H7 (cell line): ENCODE measurements at places on chromosomes 12 and 14. TPM values are rescaled to one million over a fixed set of nuclear protein-coding genes. Genes with fewer than 3 reads are reported as not detected.

- DNase-seq: no peak
These were observed 10.0 kb upstream of the KLC1 start for GRCh38 chr14:103619057-103619456.

GRCh38 chr14:87043667-87044200 is 949.2 kb downstream of the GALC start:
- no peak for DNase-seq

DNA sequence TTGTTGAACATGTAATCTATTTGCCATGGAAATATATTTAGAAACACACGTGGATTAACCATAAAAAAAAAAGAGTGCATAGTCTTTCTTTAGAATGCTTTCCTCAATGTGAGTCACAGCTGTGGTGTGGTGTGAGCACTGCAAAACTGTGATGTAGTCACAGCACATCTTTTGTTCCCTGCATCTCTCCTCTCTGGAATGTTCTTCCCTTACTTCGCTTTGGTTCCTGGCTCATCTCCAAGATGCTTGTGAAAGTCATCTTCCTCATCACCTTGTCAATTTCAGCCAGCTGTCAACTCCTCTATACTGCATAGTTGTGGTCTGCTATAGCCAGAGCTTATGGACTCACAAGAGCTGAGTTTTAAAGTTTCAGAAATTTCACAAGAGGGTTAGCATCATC is 60.2 kb downstream of the STAB2 start:
- no peak for DNase-seq

DNA sequence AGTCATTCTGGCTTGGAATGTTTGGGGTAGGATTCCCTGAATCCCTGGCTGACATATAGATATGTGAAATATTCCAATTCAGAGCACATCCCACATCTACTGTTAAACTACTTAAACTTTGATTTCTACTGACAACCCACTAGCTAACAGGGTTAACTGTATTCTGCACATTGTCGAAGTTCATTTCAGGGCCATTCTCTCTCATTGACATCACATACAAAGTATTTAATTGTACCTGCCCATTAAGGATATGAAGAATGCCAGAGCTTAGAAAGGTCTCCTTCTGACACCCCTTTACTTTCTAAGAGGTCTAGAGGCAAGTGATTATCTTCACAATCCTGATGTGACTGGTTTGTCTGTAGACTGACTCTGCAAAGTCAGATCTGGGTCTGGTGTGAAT is 2.8 kb upstream of the DCN start:
- DNase-seq: no peak

- no peak for DNase-seq
These were observed 174.8 kb downstream of the ADGRD1 start for GRCh38 chr12:131128556-131128955.

- DNase-seq: no peak
These were observed 18.1 kb downstream of the MLXIP start for GRCh38 chr12:122096591-122097149.

DNA sequence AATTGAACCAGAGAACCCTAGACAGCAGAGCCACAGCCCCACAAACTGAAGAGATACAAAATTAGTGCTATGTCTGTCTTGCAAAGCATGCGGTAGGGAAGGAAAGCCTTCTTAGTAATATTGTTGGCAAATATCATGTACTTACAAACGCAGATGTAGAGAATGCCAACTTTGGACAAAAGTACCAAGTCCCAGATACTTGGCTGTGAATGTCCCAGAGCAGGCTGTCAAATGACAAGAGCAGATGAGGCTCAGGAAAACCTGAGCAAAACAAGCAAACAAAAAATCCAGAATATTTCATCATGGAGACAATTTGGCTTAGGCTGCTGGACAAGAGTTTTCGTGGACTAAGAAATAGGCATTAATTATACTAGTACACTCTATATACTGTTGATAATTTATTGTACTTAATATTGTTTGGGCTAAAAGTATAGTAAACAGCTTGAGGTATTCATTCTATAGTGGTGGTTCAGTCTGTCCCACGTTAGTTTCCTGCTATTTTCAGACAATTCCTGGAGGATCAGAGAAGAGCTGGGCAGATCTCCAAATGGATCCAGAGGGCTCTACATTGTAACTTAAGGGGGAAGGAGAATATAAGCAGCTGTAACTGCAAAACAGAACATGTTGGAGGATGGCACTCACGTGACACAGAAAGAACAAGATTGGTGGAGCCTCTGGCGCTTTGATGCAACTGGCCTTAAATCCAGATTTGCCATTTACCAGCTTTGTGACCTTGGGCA is 329.8 kb downstream of the ATP23 start:
- DNase-seq: no peak

DNA sequence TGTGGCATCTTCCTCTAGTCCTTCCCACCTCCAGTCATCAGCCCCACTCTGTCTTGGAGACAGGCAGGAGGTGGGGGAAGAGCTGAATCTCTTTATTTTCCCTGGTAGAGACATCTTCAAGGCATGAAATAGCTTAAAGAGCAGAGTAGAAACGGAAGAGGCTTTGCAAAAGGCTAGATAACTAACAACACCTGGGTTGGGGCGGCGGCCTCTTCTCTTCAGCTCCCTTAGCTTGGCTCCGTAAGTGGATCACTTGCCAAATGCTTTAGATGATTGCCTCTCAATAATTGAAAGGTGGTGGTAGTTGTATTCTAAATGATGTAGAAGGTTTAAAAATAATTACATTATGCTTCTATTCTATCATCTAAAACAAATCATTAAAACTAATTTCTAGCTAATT is 36.1 kb downstream of the SSPN start:
- DNase-seq: no peak

- no peak for DNase-seq
These were observed 124.4 kb downstream of the MED13L start for GRCh38 chr12:116153113-116153512.

- DNase-seq: peak; percentile 61
These were observed 95.9 kb downstream of the SETD3 start for GRCh38 chr14:99384450-99385417.

DNA sequence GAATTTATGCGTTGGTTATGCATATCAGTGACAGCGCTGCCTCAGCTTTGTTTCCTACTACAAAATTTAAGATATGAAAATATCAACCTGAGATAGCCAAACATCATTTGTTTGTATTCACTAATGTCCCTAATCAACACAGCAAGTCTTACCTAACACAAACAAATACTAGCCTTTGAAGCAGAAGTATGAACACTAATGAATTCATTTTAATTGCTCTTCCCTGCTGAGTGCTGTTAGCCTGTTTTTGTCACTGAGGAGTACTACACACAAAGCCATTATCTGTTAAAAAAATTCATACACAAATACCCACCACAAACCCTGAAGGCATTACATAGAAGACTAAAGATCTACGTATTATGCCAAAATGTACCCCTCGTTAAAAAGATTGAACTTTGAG is 150.8 kb downstream of the HELB start:
- no peak for DNase-seq

DNA sequence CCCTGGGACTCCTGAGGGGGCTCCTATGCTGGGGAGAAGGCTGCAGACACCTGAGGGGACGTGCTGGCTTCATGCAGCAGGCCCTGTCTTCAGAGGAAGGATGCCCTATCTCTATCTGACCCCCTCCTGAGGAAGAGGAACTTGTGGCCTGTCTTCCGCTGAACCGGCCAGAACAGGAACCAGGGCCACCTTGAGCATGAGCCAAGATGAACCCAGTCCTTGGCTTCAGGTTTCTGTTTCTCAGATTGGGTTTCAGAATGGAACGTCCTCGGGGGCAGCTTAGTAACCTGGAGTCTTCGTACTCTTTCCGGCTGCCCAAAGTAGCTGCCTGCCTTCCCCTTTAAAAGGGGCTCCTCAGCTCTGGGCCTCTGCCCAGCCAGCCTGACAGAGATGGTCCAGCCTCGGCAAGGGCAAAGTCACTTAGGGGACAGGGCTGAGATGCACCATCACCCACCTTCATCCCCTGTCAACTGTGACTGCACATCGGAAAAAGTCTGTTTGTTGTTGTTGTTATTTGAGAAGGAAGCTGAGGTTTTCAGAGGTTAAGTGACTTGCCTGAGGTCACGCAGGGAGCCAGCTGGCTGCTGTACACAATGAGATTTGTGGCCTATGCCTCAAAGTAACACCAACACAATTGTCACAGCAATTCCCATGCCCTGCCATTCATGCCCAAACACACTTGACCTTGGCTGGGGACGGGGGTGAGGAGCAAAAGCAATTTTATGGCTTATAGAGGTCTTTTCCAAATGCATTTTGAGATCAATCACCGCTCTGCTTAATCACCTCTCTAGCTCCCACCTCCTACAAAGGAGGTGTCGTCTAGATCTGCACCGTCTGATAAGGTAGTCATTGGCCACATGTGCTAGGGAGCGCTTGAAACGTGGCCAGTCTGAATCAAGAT is 13.4 kb downstream of the ASB2 start:
- DNase-seq: no peak

- no peak for DNase-seq
These were observed 2.0 kb upstream of the PCED1B start for GRCh38 chr12:47077206-47078085.

GRCh38 chr14:33404054-33404453 is 465.4 kb downstream of the NPAS3 start:
- no peak for DNase-seq

GRCh38 chr14:81268016-81268416 is 47.3 kb upstream of the GTF2A1 start:
- DNase-seq: no peak

DNA sequence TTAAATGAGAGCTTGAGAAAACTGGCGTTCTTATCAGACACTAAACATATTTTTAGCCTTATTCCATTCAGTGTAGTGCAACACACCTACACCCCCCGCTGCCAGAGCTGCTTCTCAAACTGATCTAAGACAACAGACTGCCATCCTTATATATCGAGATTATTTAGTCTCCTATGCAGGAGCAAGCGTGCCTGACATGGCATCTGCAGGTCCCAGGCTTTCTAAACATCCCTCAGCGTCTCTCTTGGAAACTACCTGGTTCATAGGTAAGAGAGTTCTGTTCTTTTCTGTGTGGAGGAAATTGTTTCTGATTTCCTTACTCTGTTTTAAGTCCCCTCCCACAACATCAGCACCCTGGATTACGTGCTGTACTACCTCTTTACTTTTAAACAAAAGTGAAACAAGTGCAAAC is 117.1 kb upstream of the PTPRB start:
- no peak for DNase-seq

DNA sequence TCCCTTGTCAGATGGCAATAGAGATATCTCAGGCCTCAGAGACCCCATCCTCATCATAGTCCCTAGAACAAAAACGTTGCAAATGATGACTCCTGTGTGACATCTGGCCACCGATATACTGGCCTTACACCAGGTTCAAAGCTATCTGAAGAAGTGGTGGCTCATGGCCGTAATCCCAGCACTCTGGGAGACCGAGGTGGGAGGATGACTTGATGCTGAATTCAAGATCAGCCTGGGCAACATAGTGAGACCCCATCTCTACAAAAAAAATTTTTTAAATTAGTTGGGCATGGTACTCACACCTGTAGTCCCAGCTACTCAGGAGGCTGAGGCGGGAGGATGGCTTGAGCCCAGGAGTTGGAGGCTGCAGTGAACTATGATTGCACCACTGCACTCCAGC is 13.1 kb downstream of the CAMKK2 start:
- no peak for DNase-seq

GRCh38 chr14:63443361-63443760 is 99.8 kb downstream of the PPP2R5E start:
- no peak for DNase-seq

GRCh38 chr12:102167821-102168604 is 29.6 kb downstream of the PMCH start:
- DNase-seq: no peak

- DNase-seq: no peak
These were observed 211.8 kb upstream of the AVPR1A start for GRCh38 chr12:63362791-63363190.

GRCh38 chr12:124613151-124613585 is 45.8 kb upstream of the NCOR2 start:
- no peak for DNase-seq

DNA sequence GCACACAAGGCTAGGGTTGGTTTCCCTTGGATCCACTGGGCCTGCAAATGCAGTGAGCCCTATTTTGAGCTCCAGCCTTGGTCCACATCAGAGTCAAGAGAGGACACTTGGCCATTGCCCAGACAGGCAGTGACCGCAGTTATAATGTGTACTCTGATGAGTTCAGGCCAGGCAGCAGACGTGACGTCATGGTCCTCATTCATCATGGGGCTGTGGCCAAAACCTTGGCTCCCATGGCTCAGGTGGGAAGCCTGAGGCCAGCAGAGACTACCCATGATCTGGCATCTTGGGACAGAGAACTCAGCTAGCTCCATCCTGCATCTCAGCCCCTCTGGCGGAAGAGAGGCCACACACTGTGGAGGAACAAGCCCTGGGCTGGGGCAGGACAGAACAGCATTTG is 16.4 kb downstream of the TMEM63C start:
- no peak for DNase-seq

DNA sequence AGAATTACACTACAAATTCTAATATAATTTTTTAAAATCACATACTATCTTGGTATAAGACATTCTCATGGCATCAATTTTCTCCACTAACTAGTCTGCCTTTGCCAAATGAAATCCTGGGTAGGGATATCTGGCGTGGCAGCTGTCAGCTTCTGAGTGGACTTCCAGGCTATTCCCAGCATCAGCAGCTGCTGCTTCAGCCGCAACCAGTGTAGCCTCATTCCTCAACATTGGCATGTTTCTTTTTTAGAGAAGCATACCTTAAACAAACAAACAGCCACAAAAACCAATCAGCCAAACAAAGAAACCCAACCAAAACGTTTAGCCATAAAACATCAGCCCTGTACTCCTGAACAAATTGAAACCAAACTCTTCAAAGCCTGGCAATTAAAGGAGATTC is 235.8 kb downstream of the SSPN start:
- DNase-seq: no peak

- DNase-seq: no peak
These were observed 39.4 kb downstream of the RPS29 start for GRCh38 chr14:49546766-49547165.

DNA sequence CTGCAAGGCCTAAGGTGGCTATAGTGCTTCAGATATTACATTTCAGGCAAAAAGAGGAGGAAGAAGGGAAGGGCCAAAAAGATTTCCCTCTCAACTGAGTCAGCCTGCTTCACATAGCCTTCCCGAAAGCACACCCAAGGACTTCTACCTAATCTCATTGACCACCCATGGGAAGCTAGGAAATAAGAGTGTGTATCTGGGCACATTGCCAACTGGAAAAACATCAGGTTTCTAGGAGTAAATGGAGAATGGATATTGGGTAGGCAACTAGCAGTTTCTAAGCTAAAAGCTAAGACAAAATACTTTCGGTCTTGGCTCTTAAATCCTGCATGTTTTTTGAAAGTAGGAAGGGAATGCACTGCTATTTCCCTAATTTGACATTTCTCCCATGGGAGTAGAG is 221.7 kb upstream of the GRIP1 start:
- DNase-seq: no peak

- peak; percentile 39 for DNase-seq
These were observed 24.7 kb downstream of the INSM2 start for GRCh38 chr14:35558680-35559079.

Gene MYL6
- 941 and 1,248 TPM in 2 replicates for total RNA-seq

Gene SYT1
- total RNA-seq: 11.7 and 16.9 TPM in 2 replicates

Gene SERPINA3
- not detected in 2 replicates for total RNA-seq

Gene TMCC3
- total RNA-seq: 0.62 and 1.3 TPM in 2 replicates

Gene C12orf54
- not detected in 2 replicates for total RNA-seq

Gene ATN1
- total RNA-seq: 11.4 and 13.4 TPM in 2 replicates

Gene PRPF40B
- total RNA-seq: 22.9 and 28.9 TPM in 2 replicates

Gene OR4Q2
- total RNA-seq: not detected in 2 replicates

Gene RNASE1
- 72.7 and 124 TPM in 2 replicates for total RNA-seq

Gene CMAS
- total RNA-seq: 62.4 and 71.7 TPM in 2 replicates

Gene DAO
- total RNA-seq: not detected in 2 replicates

Gene ALDH2
- total RNA-seq: 47.9 and 55.9 TPM in 2 replicates

Gene CD69
- total RNA-seq: not detected in 2 replicates

Gene FAM186B
- 0.11 and 0.21 TPM in 2 replicates for total RNA-seq
